ENCODE measurements at places on chromosomes 3 and 15.
A peak's percentile ranks its signal among the peaks of the same experiment; 100 is the strongest.

DNA sequence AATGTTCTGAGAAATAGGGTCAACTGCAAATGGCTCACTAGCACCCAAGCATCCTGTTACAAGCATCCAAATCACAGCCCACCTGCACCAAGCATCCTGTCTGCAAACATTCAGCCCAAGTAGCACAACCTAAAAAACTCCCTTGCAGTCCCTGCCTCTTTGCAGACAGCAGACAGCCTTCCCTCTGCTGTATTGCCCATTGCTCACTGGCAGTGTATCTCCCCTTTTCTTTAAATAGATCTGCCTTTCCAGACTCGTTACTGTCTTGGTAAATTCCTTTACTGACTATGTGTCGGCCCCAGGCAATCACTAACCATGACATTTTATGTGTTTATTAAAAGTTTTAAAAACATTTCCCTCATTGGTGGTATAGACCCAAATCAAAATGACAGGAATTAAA is 155.4 kb downstream of the ADAMTSL3 start:
- DNase-seq: no peak

DNA sequence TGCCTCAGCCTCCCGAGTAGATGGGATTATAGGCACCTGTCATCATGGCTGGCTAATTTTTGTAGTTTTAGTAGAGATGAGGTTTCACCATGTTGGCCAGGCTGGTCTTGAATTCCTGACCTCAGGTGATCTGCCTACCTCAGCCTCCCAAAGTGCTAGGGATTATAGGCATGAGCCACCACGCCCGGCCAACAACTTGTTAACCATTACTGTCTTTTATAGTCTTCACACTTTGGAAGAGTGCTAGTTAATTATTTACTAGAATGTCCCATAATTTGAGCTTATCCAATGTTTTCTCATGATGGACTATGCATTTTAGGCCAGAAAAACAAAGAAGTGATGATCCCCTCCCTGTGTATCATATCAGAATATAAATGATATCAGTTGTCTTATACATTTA is 288.6 kb upstream of the CBLB start:
- no peak for DNase-seq

DNA sequence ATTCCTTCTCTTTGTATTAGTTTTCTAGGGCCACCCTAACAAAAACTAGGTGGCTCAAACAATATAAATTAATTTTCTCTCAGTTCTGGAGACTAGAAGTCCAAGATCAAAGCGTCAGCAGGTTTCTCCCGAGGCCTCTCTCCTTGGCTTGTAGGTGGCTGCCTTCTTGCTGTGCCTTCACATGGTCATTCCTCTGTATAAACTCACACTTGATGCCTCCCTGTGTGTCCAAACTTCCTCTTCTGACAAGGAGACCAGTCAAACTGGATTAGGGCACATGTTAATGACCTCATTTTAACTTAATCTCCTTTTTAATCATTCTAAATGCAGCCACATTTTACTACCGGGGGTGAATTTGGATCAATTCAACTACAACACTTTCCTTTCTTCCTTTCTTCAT is 691.1 kb downstream of the DIPK2A start:
- no peak for DNase-seq

DNA sequence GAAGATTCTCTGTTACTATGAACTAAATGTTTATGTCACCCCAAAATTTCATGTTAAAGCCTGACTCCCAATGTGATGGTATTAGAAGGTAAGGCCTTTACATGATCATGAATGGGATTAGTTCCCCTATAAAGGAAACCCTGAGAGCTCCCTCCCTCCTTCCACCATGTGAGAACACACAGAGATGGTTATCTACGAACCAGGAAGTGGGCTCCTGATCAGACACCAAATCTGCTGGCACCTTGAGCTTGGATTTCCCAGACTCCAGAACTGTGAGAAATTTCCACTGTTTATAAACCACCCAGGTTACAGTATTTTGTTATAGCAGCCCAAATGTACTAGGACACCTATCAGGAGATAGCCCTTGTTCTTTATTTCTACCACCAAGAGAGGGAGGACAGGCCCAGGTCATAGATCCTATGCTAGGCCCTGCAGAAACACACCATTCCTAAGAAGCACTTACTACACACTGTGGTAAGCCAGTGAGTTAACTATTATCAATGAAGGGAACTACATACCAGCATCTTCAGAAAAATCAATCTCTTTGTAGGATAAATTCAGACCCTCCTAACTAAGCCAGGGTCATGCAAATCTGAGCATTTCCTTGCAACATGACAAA is 59.0 kb downstream of the PRKAR2A start:
- DNase-seq: no peak

- DNase-seq: no peak
Measured at GRCh38 chr3:88112289-88112688, 37.5 kb upstream of the C3orf38 start.

- DNase-seq: peak; percentile 58
Measured at GRCh38 chr3:44685128-44685800, 27.2 kb upstream of the ZNF502 start.

GRCh38 chr3:9468460-9468859 is 71.0 kb downstream of the SETD5 start:
- no peak for DNase-seq

GRCh38 chr3:128549283-128550112 is 56.5 kb upstream of the GATA2 start:
- no peak for DNase-seq

DNA sequence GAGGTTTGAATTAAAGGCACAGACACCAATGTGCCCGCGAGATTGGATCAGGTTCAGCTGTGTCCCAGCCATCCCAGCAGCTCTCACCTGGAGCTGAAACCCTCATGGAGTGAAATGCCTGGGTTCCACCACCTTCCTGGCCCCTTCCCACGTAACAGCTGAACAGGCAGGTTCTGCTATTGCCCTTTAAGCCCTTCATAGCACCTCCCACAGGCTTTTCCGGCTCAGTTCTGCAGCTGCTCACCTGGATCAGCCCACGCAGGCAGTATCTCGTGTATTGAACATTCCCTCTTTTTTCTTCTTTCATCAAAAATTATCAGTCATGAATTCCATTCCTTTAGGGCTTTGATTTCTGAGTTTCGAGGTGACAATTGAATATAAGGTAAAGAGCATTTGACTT is 129.8 kb downstream of the SLC9A9 start:
- DNase-seq: no peak

- no peak for DNase-seq
Measured at GRCh38 chr3:183074261-183074660, 25.0 kb downstream of the MCCC1 start.

All from activated CD4-positive, alpha-beta T cell treated with anti-CD3 and anti-CD28 coated beads for 24 hours (primary cell).